ENCODE measurements at places on chromosomes 4 and X.

- DNase-seq: peak; percentile 26
These were observed 20.1 kb upstream of the ARAF start for GRCh38 chrX:47540754-47541538.

DNA sequence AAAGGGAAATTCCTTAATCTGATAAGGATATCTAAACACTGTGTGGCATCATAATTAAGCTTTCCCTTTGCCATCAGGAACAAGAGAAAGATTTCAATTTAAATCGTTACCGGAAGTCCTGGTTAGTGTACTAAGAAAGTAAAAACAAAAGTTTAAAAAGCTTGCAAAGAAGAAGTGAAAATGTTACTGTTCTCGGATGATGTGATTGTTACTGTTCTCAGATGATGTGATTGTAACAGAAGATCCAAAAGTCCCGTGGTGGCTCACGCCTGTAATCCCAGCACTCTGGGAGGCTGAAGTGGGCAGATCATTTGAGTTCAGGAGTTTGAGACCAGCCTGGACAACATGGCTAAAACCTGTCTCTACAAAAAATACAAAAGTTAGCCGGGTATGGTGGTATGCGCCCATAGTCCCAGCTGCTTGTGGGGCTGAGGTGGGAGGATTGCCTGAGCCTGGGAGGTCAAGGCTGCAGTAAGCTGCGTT lies 62.5 kb downstream of the RGS12 start:
- DNase-seq: no peak

GRCh38 chr4:106450249-106450648 lies 81.7 kb upstream of the GIMD1 start:
- DNase-seq: no peak

- DNase-seq: no peak
These were observed 252.6 kb downstream of the PAPSS1 start for GRCh38 chr4:107467461-107467860.

DNA sequence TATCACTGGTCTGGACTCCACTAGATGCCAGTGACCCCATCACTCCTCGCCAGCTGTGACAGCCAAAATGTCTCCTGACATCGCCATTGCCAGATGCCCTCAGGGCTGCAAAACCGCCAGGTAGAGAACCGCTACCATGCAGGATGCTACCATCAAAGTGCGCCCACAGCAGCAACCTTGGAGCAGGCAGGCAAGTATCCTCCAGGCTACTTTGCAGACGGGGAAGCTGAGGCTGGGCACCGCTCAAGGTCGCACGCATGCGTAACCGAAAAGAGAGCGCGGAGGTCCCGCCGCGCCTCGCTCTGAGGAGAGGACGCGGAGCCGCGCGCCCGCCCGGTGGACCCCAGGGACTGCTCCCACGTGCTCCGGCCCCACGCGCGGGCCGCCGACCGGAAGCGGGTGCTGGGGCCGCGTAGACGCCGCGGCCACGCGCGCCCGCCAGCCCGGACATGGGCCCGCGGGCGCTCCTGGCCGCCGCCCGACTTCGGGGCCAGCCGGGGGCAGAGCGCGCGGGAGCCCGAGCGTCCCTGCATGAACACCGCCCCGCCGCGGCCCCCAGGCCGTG lies at the start of gene STS:
STS (plus strand) TSS at position 300 of the 565 bp plus-strand sequence. CDS start 105,488 bp downstream, outside the sequence.
- DNase-seq: peak; percentile 55

DNA sequence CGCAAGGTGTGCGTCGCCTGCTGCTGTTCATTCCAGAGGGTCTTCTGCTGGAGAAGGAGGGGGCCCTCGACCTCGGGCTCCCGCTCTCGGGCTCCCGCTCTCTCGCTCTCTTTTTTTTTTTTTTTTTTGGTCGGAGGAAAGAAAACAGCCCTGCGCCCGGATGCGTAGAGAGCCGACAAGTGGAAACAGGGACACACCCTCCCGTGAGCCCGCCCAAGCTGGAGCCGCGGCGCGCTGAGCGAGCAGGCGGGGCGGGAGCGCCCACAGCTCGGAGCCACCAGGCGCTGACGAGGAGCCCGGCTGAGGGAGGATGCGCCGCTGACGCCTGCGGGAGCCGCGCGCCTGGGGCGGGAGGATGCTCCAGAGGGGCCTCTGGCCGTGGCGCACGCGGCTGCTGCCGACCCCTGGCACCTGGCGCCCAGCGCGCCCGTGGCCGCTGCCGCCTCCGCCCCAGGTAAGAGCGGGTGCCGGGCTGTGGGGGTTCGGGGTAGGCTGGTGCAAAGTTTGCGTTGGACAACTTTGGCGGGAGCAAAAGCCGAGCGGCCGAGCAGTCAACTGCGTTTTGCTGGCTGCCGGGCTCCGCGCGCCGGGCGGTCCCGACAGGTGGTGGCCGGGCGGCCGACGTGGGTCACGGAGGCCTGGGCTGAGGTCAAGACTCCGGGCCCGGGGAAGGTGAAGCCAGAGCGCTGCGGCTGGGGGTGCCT lies at the start of gene MCUB:
MCUB (plus strand) TSS at position 264 of the 704 bp plus-strand sequence; CDS start at position 356, 92 bp downstream.
- DNase-seq: peak; percentile 92

DNA sequence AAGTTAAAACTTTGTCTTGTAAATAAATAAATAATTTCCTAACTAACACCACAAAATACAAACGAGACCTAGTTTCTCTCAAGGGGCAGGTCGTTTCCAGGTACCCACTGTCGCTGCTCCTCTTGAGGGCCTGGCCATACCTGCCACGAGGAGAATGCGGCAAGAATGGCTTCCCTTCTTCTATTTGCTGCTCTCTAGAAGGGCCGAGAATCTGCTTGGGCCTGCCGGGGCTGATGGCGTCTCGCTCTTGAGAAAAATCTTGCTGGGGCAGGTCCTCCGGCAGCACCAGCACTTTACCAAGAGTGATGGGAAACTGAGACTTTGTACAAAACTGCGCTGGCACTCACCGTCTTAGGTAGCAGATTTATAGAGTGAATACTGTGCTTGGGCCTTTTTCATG lies 31.5 kb downstream of the CYLC1 start:
- no peak for DNase-seq

- no peak for DNase-seq
These were observed 48.6 kb downstream of the NPY5R start for GRCh38 chr4:163392328-163392727.

DNA sequence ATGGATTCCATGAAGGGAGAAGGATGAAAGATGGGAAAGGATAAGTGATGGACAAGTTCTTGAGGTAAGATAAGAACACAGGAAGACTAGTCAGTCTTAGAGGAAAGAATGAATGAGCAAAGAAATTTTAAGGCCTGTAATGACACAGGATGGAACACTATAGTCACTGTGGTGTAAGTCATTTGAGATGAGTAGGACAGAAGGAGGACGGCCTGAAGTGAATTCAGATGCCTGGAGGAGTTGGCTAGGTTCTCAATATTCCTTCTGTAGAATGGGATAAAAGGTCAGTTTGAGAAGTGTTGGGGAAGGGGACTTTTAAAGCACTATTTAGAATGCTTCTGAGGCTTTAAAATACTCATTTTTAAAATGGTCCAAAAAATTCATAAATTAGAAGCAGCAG lies 3.9 kb downstream of the MSMO1 start:
- peak; percentile 14 for DNase-seq

DNA sequence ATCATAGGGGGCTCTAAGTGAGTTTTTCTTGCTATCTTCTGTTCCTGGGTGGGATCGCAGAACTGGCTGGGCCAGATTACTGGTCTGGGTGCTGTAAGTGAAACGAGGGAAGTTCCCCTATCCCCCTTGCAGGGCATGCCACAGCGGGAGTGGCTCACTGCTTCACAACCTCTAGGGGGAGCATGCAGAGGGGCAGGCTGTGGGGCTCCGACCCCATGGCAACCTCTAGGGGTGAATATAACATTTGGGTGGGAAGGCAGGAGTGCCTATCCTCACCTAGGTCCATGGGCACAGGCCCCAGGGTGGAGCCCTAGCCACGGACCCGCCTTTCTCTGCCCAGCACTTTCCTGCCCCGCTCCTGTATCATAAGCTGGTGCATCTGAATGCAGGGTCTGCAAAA lies 1.7 kb upstream of the RRAGB start:
- DNase-seq: no peak

DNA sequence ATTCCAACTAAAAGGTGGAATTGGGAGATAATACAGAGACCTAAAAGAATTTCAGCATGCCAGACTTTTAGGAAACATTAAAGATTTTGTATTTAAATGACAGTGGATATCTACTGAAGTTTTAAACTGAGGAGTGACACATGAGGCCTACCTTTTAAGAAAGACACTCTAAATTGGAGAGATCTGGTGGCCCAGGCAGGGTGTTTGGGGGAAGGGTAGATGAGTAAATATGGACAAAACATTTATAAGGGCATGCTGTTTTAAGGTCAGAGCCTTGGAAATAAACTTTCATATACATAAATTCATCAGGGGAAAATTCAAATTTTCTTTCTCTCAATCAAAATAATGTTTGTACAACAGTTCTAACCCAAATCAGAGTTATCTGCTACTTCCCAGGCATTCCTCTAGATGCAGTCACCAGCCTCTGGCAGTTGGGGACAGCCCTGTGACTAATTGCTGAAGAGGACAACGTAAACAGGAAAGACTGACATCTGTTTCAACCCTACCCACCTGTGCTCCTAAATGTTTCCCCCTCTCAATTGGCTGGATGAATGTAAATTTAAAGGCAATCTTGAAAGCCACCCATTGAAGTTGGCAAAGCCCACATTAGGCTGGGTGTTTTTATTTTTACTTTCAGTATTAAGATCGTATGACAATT lies 1646.9 kb upstream of the ADGRL3 start:
- DNase-seq: no peak

DNA sequence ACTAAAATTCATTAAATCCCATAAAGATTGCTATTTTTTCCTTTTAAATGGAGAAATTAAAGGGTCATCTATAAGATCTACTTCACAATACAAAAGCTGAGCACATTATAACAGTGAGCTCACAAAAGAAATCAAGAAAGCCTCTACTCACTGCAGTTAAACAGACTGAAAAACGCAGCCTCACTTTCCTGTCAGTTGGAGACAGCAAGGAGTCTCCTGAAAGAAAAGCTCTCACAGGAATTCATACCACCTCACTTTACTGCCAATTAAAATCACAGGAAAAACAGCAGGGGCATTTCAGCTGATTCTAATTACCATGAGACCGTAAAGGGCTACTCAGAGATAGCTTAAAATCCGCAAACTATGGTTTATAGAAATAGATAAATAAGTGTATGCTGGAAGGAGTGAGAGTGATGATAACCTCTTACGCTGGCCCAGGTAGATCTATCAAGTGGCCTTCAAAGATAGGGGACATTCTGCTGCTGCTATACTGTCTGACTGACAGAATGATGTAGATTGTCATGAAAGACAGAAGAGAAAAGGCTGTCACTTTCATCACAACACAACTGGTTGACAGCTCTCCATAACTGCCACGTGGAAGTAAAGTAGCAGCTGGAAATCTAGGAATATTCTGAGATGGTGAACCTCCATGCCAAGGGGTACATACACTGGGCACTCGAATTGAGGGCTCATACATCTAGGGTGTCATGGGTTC lies 1333.7 kb upstream of the DIAPH2 start:
- DNase-seq: no peak

DNA sequence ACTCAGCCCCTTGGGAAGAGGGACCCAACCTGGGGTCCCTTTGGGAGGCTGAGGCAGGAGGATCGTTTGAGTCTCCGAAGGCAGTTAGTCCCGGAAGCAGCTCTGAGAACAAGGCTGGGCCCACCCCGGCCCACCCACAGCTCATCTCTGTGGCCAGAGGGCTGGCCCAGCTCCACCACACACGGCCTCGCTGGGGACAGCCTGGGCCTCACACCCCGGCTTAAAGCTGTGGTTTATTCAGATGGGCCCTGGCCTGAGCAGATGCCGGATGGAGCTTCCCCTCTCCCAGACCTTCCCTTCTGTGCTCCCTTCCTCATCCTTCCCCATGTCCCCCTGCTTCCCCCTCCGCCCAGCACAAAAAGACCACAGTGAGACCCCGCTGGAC lies 54.4 kb downstream of the FAM53A start:
- no peak for DNase-seq

DNA sequence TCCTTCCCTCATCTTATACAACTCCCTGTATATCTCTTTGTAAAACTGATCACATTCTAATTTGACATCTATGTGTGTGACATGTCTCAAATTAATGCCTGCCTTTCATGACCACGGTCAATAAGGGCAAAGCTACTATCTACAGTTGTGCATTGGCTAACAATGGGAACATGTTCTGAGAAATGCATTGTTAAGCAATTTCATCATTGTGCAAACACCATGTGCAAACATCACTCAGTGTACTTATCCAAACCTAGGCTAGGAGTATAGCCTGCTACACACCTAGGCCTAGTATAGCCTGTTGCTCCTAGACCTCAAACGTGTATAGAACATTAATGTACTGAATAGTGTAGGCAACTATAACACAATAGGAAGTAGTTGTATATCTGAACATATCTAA lies 95.0 kb downstream of the BANK1 start:
- no peak for DNase-seq

DNA sequence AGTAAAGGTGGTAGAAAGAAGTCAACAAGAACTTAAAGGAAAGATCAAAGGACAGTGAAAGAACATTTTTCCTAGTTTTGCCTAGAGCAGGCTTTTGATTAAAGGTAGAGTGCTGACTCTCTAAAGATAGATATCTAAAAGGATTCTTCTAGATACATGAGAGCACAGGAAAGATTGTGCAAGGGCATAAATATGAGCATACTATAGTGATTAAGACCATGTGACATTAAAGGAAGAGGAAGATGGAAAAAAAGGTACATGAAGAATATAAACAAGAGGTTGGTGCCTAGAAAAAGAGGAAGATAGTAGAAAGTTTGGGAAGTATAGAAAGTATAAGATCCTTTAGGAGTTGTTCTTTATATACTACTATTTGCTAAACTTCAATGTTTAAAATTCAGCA lies 26.1 kb upstream of the TET2 start:
- DNase-seq: no peak

DNA sequence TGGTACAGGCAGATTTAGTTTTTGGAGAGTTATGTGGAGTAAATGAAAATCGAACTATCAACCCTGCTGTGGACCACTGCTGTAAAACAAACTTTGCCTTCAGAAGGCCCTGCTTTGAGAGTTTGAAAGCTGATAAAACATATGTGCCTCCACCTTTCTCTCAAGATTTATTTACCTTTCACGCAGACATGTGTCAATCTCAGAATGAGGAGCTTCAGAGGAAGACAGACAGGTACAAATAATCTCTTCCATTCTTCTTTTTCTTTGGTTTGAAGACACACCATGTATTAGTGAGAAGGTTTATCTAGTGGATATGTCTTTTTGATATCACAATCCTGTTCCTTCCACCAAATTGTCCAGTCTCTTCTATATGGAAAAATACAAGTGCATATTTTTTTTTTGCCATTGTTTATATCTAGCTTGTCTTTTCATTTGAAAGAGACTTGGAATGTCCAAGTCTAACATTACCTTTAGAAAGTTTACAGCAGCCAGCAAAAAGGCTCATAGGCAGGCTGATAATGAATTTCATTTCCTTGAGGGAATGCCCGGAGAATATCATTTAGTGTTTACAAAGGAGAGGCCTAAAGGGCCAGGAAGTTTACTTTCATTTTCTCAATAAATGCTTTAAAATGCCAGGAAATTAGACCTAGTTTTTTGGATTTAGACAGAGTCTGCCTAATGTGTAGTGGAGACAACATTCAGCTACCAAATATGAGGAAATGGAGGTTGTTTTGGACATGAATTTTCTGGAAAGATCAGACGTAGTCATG lies 18.6 kb downstream of the AFM start:
- no peak for DNase-seq

GRCh38 chr4:140152013-140152703 lies 1.8 kb downstream of the MAML3 start:
- DNase-seq: peak; percentile 84

- DNase-seq: no peak
These were observed 11.4 kb downstream of the FTSJ1 start for GRCh38 chrX:48487362-48487798.

GRCh38 chrX:129957241-129958082 lies 25.0 kb upstream of the BCORL1 start:
- peak; percentile 55 for DNase-seq
